ENCODE measurements at places on chromosomes 5 and 9. TPM values are rescaled to one million over a fixed set of nuclear protein-coding genes. Genes with fewer than 3 reads are reported as not detected.

The CDC25C gene
- 9.0 TPM for total RNA-seq

The SNCAIP gene
- total RNA-seq = not detected

The SLC46A2 gene
- total RNA-seq = not detected

The MLANA gene
- total RNA-seq = not detected

The ENHO gene
- not detected for total RNA-seq

The CREBRF gene
- total RNA-seq = 8.4 TPM

The TAF11L10 gene
- total RNA-seq = not detected

The OLFML2A gene
- total RNA-seq = 0.11 TPM

The SOX30 gene
- total RNA-seq = 0.11 TPM

The SOHLH1 gene
- total RNA-seq = not detected

The CSF2 gene
- 764 TPM for total RNA-seq

The CATSPER3 gene
- 0.34 TPM for total RNA-seq

The BNC2 gene
- not detected for total RNA-seq

The GRIN1 gene
- not detected for total RNA-seq

The PRDM12 gene
- total RNA-seq = 0.28 TPM

The CYLC2 gene
- total RNA-seq = not detected

The CNTLN gene
- total RNA-seq = 1.6 TPM

The CDH12 gene
- total RNA-seq = not detected

The COL5A1 gene
- total RNA-seq = 0.11 TPM

The ZFP2 gene
- 0.18 TPM for total RNA-seq

Measured in activated T-helper 2 cell treated with anti-CD3 and anti-CD28 coated beads, Interferon-gamma antibody, Interleukin-2, Interleukin-4, amounts not matched to agents 10 μg/mL and 5 μg/mL and 100 μg/mL, durations not matched to agents 14 hours and 24 hours and 36 hours (primary cell).